HFFc6 (cell line): ENCODE measurements at places on chromosomes 1 and 21. TPM values are rescaled to one million over a fixed set of nuclear protein-coding genes. Genes with fewer than 3 reads are reported as not detected.

DNA sequence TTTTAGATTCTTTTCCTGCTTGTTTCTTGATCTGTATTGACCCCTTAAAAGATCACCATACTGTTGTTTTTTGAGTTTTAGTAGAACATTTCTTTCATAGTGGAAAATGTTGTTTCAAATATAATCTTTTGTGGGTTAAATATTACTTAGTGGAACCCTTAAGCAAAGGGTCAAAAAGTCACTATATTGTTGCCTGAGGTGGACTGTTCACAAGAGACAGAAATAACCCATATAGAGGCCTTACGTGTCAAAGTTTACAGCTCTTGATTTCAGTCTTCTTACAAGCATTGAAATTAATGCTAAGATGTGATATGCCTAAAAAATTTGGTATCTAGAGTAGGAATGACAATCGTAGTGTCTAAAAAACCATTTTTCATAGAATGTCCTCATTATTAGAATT is 6.3 kb downstream of the DNAJB4 start:
- DNase-seq: no peak

Gene UTS2
- not detected in 3 replicates for total RNA-seq

GRCh38 chr1:85413169-85413568 is 51.8 kb downstream of the DDAH1 start:
- DNase-seq: no peak

DNA sequence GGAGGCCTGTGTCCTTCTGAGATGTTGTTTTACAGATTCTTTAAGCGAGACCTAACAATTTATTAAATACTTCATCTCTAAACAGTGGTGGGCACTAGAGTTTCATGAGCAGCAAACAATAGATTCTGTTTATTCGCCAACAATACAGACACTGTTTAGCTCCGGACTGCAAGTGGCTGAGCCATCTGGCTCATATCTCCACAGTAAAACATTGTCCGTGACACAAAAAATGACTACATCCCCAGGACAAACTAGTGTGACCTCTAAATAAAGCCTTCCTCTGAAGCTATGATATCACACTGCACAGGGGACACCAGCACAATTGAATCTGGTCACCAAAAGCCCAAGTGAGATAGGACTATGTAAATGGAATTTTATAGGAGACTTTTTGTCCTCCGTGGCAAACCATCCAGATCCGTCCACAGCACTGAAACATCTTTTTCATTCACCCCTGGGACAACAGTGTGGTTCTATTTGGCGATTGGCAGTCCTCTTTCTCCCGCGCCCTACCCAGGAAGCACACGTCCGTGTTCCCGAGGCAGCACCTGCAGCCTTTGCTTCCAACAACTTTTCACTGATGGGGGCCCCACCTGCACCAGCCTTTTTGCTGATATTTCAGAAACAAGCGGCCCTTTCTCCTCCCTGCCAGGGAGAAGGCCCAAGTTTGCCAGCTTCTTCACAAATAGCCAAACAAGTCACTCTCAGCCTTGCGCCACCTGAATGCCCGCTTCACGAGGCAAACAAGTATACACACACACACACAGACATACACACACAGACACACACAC is 47.4 kb downstream of the OLIG1 start:
- no peak for DNase-seq

- DNase-seq: no peak
These were observed 427.4 kb upstream of the NCAM2 start for GRCh38 chr21:20570824-20571232.

Gene LIN28A
- total RNA-seq: not detected in 3 replicates

GRCh38 chr21:32603131-32603530 is 9.0 kb downstream of the CFAP298 start:
- no peak for DNase-seq

- DNase-seq: no peak
These were observed 79.5 kb downstream of the DISC1 start for GRCh38 chr1:231705806-231706760.

Gene KCNJ9
- not detected in 3 replicates for total RNA-seq

DNA sequence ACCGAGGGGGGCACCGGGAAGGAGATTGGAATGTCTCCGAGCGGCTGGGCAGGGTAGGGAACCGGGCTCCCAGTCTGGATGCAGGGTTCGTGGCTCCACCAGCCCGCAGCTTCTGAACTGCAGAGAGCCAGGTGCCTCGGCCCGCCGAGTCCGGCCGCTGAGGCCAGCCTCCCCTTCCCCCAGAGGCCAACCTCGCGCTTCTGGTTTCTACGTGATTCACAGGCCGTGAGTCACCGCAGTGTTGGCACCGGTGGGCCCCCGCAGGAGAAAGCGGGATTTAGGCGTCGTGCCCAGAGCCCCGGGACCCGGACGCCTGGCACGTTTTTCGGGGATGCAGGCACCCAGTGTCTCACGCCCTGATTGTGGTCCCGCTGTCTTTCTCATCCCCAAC is 458 bp downstream of the CRABP2 start:
- peak; percentile 68 for DNase-seq

Gene PIGR
- 0.26 and 0.39 TPM in 2 replicates for total RNA-seq

Gene EXO1
- 7.9 and 15.6 TPM in 2 replicates for total RNA-seq

DNA sequence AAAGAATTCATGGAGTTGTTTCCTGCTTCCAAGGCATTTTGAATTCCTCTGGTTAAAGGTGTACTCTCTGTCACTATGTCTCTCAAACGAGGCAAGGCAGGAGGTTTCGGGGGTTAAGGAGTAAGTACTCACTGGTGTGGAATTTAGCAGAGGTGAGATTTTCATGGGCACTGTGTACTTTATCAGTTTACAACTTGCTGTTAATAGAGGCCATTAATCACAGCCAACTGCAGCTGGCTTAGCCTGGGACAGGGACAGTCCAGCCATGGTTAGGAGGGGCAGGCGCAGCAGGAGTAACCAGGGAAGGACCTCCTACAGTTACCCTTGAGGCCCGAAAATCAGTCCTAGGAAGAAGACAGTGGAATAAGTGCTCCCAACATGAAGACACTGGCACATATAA is 18.1 kb upstream of the TMEM9 start:
- DNase-seq: no peak

Gene FAM43B
- total RNA-seq: not detected in 2 replicates

- DNase-seq: no peak
These were observed 124.0 kb downstream of the KCNH1 start for GRCh38 chr1:211009944-211010343.

Gene TP73
- not detected in 3 replicates for total RNA-seq

DNA sequence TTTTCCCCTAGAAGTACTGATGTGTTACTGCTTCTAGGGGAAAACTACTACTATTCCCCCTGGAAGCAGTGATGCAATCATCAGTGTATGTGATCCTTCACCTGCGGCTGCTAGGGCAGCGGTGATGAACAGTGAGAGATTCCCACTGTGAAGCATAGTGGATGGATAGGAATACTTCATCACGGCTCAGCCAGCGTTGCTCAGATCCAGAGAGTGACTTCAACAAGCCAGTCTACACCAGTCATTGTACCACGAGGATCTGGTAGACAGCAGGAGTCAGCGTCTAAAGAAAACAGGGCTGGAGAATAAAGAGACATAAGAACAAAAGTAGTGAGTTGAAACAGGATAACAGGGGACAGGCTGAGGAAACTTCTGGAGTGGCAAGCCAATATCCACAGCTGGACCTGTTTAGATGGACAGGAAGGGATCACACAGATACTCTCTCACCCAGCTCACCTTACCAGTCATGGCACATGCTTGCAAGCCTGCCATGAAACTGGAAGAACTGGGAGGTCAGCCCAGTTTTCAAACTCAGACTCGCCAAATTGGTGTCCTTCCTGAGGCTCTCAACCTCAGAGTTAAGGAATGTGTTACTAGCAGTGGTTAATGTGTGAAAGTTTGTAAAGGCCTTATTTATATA is 42.4 kb upstream of the LRRC52 start:
- no peak for DNase-seq

Gene TAS1R1
- total RNA-seq: not detected in 3 replicates

DNA sequence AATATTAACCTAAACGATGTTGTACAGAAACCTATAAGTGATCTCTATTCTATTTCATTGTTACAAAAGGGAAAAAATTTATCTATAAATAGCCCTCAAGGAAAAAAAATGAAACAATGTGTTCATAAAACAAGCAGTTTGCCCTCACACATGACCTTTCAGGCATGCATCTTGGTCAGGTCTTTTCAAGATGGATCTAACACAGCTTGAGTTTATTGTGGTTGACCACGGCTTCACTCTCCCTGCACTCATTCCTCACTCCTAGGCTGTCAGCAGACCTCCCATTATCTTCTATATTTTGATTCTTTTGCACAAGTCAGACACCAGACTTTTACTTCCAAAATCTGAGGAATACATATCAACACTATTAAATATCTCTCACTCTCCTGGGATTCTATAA is 544.3 kb downstream of the KCNT2 start:
- no peak for DNase-seq

Gene NOS1AP
- total RNA-seq: 0.11 and 0.68 TPM in 2 replicates

Gene LMOD1
- 19.9 to 39.3 TPM (median 36.7 TPM) in 3 replicates for total RNA-seq

GRCh38 chr1:155022927-155023236 is 10.7 kb downstream of the DCST2 start:
- DNase-seq: no peak

GRCh38 chr1:103063921-103064320 is 44.4 kb downstream of the COL11A1 start:
- no peak for DNase-seq

GRCh38 chr1:186653312-186653711 is 26.9 kb downstream of the PTGS2 start:
- no peak for DNase-seq

- DNase-seq: no peak
These were observed 56.4 kb downstream of the GRIK3 start for GRCh38 chr1:36977731-36978406.

Gene PRKAA2
- total RNA-seq: 0.06 and 0.42 TPM in 2 replicates

GRCh38 chr1:209268479-209268878 is 315.0 kb upstream of the CAMK1G start:
- DNase-seq: no peak

Gene MPZ
- total RNA-seq: 0.36 to 0.69 TPM (median 0.57 TPM) in 3 replicates
